ENCODE measurements at places on chromosomes 1 and 21.

- DNase-seq = no peak
Observed at GRCh38 chr1:92408825-92409224, 77.9 kb downstream of the GFI1 start.

DNA sequence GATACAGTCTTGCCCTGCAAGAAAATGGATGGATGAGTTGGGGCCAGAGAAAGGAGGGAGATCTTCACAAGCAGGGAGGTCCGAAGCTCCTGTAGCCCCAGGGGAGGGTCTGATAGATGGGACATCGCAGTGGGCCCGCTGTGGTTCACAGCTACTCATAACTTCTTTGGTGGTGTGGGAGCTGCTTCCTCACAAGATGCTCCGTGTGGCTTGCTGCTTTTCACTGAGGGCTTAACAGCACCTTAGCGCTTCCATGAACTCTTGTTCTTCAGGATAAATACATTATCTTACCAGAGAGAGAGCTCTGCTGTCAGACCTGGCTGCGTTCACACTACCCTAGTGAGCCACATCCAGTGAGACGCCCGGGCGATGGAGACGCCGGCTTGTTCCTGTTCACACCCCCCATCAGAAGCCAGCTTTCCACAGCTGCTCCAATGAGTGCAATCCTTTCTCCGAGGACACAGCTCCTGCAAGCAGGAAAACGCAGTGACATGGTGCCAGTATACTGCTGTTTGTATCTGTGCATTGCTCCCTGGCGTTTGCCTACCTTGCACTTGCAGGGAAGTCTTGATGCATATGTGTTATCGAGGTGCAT, 599.8 kb downstream of the AJAP1 start:
- DNase-seq = no peak

- DNase-seq = no peak
Observed at GRCh38 chr1:183533617-183534174, 56.6 kb downstream of the NCF2 start.

DNA sequence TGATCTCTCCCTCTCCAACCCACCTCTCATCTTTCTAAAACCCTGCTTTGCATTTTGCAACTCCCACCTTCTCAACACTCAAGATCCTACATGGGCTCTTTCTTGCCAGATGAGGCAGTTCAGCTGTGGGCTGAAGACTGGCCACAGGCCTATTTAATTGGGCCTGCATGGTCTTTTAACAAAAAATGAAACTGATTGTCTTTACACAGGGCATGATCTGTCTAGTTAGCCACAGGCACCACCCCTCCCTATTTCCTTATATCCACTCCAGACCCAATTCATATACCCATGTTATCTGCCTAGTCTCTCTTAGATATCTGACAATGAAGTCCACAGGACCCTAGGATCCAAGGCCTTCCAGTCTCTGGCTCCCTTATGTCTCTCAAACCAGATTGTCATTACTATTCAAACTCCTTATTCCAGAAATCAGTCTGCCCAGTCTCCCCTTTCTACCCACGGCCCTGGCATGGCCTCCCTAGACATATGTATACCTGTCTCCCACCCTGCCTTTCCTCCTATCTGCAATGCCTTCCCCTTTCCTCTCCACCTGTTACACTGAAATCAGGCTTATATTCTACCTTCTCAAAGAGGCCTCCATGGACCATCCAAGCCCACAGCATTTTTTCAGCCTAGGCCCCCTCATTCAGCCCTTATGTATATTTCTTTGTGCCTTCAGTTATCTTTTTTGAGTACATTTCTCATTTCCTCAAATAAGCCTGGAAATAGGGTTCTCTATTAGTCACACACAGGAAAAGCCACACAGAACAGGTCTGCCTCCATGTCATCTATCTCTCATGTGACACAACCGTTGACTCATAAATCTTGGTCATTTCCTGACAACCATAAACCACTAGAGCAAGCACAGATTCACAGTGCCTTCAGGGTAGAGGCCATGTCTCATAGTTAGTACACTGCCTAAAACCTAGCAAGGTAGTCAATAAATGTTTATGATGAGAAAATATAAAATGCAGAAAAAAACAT, 39.0 kb downstream of the LPAR3 start:
- DNase-seq = no peak

- DNase-seq = no peak
Observed at GRCh38 chr1:208332774-208333126, 88.6 kb upstream of the PLXNA2 start.

GRCh38 chr1:206110820-206111219, 6.4 kb downstream of the AVPR1B start:
- no peak for DNase-seq

Measured in left lung (tissue), 14 donors.